Spinal cord (tissue), 10 donors: ENCODE measurements at places on chromosomes 1 and 21.

DNA sequence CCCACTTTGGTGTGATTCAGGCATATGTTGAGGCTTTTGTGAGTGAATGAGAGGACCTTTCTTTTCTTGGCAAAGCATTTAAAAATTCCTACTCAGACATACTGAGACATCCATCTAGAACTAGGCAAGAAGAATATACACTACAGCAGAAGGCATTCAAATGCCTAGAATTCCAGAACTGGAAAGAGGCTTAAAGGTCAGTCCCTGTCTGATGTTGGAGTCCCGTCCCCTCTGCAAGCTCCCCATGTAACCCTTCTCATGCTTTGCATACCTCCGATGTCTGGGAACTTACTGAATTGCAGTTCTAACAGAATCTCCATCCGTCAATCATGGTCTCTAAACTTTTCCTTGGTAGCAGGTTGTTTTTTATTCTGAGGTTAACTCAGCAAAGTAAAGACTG, 152.9 kb downstream of the ATP6V1G3 start:
- no peak for DNase-seq

DNA sequence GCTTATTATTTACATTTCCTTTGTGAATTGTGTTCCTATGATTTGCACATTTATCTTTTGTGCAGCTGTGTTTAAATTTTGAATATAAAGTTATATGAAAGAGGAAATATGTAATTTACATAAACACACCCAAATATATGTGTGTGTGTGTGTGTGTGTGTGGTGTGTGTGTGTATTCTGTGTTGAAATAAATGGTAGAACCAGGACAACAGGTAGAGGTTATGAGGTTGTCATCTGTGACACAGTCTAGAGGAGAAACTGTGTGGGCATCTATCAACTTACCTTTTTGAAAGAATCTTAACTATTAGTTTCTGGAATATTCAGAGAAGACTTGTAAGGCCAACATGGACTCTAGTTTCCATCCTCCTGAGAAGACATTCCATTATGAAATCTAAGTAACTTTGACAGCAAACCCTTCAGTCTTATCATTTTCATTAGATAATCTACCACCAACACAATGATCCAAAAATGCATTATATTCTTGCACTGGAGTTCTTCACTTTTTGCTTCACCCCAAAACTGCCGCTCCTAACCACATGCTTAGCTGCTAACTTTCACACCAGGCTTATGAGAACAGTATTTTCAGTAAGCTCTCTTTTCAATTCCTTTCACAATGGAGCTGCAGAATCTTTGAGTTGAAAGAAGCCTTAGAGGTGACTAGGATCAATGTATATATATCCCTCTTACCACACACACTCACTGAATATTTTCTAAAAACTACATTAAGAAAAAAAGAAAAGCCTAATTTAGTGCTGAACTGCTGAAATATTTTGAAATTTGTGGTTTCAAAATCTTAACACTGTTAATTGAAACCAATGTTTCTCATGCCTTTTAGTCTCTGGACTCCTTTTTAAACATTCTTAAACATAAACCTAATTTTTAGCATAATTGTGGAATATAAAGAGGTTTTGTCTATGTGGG, 21.8 kb downstream of the PTPRC start:
- no peak for DNase-seq

GRCh38 chr1:31772669-31773248, 8.6 kb upstream of the ADGRB2 start:
- no peak for DNase-seq

DNA sequence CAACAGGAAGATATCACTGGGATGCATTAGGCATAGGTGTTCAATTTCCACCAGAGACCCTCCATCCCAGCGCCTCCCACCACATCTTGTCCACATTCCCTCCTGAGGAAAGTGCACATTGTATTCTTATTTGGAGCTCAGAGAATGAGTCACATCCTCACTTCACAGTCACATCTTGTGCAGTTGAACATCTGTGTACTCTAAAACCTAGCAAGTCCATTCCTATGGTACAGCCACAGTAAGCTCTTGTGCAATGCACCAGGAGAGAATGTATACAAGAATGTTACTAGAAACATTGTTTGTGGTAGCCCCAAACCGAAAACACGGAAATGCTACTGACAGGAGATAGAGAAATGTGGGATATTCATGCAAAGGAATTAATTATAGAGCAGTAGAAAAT, 1.6 kb upstream of the KDF1 start:
- no peak for DNase-seq

GRCh38 chr1:16112596-16113555, 39.4 kb upstream of the FAM131C start:
- no peak for DNase-seq

- no peak for DNase-seq
Measured at GRCh38 chr1:21295002-21295401, 4.7 kb upstream of the ECE1 start.

GRCh38 chr1:209805875-209806760, at the start of gene IRF6:
Gene IRF6 (minus strand): TSS chr1:209806142. CDS start chr1:209801413, 4,729 bp downstream.
- peak; percentile 32 for DNase-seq

DNA sequence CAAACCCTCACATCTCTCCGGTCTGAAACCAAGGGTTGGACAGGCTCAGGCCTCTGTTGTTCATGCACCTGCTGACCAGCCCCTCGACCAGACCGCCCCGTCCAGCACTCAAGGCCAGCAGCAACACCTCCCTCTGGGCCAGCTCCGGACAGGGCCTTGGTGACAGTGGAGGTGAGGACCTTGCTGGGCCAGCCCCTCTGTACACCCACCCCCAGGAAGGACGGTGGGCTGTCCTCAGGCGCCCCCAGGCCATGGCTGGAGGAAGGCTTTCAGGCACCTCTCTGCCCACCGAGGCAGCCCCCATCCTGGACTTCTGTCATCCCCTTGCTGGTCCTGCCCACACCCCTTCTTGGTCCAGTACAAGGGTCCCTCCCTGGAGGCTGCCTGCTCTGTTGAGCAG, 48.6 kb downstream of the MEGF6 start:
- DNase-seq: no peak

DNA sequence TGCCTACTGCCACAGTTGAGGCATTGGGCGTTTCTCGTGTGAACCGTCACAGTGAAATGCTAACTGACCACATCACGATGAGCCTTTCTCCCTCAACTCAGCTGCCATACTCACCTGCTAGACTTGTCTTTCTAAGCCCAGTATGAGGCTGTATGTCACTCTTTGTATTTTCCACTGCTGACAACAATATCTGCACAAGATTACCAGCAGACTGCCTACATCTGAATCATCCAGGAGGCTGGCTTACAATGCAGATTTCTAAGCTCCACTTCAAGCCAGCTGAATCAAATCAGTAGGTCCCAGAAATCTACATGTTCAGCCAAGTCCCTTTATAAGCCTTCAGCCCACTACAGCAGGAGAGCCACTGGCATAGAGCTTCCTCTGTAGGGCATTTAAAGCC, 355.0 kb upstream of the DUSP10 start:
- DNase-seq: no peak

- DNase-seq: no peak
Measured at GRCh38 chr1:99751877-99752504, 14.4 kb downstream of the FRRS1 start.

GRCh38 chr1:109503935-109504334, 5.6 kb downstream of the AMIGO1 start:
- no peak for DNase-seq

GRCh38 chr21:33411949-33412430, 8.8 kb downstream of the IFNGR2 start:
- DNase-seq: no peak

DNA sequence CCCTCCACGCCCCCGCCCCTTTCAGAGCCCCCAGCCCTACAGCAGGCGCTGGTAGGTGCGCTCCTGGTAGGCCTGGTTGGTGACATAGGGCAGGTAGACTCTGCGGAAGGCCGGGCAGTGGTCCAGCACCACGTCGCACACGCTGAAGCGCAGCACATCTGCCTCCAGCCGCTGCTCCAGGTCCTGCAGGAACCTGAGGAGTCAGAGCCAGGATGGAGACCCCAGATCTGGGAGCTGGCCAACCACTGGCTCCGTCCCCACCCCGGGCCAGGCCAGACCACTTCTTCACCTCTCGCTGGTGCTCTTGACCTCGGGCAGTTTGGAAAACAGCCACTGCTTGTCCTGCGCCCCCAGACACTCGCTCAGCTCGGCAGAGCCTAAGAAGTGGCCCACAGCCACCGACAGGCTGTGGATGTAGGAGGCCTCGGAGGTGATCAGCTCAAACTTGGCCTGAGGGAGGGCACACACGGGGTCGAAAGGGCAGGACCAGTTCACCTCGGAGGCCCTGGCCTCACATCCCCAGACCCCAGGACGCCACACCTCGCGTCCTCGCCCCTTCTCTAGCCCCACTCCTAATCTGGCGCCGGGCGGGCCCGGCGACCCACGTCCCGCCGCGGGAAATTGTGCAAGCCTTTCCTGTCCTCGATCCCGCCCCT, 6.4 kb downstream of the ARHGEF19 start:
- DNase-seq: no peak
